ENCODE measurements at places on chromosomes 6 and 20.

DNA sequence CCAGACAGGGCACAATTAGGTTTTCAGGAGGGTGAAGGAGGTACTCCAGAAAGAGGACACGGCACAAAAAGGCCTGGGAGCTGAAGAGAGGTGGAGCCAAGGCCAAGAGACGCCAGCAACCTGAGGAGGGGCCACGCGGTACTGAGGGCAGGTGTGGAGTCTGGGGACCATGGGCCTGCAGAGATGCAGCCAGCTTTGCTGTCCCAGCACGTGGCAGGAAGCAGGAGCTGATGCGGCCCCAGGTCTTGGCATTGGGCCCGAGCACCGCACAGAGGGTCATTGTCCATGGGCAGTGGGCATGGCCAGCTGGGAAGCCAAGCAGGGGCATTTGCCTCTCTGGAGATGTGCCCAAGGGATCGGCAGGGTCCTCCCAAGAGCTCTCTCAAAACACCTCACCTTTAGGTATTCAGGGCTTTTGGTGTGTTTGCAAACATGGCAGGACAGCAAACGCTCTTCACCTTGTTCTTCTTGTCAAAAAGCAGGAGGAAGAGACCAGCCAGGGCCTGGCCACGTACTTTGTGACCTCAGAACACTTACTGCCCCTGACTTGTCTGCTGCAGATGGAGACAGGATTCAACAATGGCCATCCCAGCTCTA lies 1.4 kb upstream of the BPIFB1 start:
- no peak for DNase-seq

GRCh38 chr6:142374965-142375733 lies 73.3 kb downstream of the ADGRG6 start:
- no peak for DNase-seq

GRCh38 chr6:27568226-27568897 lies 95.5 kb upstream of the ZNF184 start:
- DNase-seq, result no peak

GRCh38 chr20:2773812-2774211 lies 26.6 kb downstream of the CPXM1 start:
- no peak for DNase-seq

DNA sequence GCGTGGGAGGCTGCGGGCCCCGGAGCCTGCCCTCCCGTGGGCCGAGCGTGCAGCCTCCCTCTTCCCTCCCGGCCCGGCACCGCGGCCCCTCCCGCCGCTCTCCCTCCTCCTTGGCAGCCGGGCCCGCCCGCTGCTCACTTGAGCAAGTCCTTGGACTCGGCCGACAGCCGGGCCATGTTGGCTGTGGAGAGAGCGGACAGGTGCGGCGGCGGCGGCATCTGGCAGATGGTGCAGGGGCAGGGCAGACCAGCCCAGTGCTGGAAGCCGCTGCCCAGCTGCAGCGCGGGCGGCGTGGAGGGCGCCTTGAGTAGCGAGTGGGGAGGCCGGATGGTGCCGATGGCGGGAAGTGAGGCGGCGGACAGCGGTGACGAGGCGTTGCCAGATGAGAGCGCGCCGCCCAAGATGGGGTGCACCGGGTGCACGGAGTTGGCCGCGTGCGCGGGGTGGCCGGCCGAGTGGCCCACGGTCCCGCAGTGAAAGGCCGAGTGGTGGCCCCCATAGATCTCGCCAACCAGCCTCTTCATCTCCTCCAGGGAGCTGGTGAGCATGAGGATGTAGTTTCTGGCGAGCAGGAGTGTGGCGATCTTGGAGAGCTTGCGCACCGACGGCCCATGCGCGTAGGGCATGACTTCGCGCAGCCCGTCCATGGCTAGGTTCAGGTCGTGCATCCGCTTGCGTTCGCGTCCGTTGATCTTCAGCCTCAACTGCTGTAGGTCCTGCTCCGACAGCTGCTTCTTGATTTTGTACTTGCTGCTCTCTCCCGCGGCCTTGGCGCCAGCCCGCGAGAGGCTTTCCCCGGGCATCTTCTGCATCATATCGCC lies 766 bp downstream of the OLIG3 start:
- DNase-seq, result no peak

- DNase-seq, result peak; percentile 95
Observed at GRCh38 chr20:48772183-48772976, 55.4 kb downstream of the PREX1 start.

DNA sequence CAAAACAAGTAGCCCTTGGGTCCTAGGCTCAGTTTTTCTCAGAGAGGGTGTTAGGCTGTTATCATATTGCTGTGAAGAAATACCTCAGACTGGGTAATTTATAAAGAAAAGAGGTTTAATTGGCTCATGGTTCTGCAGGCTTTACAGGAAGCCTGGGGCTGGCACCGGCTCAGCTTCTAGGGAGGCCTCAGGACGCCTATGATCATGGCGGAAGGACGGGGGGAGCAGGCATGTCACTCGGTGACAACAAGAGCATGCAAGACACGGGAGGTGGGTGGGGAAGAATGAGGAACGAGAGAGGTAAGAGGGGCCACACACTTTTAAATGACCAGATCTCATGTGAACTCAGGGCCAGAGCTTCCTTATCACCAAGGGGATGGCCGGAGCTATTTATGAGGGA lies 26.9 kb downstream of the CDH26 start:
- no peak for DNase-seq

DNA sequence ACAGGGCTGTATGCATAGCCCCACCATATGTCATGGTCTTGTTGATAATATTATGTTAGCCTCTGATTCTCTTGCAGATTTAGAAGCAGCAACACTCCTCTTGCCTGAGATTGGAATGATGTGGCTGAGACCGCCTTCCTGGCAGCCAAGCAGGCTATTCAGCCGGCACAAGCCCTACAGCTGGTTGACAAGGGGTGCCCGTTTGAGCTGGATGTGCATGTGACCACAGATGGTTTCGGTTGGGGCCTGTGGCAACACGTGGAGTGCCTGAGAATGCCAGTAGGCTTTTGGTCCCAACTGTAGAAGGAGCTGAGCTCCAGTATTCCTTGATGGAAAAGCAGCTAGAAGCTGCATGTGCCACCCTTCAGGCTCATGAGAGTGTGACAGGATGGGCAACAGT lies 303.6 kb upstream of the POU3F2 start:
- no peak for DNase-seq

GRCh38 chr20:36314734-36315544 lies 8.8 kb downstream of the DLGAP4 start:
- peak; percentile 29 for DNase-seq

DNA sequence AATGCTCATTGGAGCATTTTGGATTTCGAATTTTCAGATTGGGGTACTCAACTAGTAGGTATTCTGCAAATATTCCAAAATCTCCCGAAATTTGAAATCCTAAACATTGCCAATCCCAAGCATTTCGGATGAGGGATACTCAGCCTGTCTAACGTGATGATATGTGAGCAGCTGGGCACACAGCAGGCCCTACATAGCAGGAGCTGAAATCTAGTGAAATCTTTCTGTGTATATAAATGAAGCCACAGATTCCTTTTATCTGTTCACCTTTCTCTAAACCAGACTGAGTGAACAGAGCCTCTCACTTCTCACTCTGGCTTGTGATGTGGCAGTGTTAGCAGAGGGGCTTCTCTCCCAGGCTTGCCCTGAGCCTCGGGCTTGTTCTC lies 17.8 kb downstream of the STX16 start:
- no peak for DNase-seq

GRCh38 chr6:34810936-34811632 lies 19.2 kb downstream of the BLTP3A start:
- DNase-seq, result no peak

GRCh38 chr6:40855168-40855880 lies 183.7 kb downstream of the UNC5CL start:
- DNase-seq, result no peak

DNA sequence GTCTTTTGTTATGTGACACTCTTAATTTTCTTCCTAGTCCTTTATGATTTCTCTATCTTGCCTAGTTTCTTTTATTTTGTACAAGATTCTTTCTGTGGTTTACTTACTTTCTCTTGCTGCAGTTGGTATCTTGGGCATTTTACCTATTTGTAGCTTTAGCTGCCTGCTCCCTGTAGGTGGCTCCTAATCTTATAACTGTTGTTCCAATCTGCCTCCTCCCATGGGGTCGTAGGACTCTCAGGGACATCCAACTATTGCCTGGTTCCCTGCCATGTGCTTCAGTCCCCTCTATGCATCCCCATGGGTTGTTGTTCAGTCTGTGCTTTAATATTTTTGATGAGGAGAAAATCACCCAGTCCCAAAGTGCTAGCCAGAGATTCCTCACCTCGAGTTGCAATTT lies 31.4 kb downstream of the RIN2 start:
- peak; percentile 8 for DNase-seq

GRCh38 chr6:1080453-1081337 lies 231.2 kb upstream of the FOXQ1 start:
- DNase-seq, result no peak

DNA sequence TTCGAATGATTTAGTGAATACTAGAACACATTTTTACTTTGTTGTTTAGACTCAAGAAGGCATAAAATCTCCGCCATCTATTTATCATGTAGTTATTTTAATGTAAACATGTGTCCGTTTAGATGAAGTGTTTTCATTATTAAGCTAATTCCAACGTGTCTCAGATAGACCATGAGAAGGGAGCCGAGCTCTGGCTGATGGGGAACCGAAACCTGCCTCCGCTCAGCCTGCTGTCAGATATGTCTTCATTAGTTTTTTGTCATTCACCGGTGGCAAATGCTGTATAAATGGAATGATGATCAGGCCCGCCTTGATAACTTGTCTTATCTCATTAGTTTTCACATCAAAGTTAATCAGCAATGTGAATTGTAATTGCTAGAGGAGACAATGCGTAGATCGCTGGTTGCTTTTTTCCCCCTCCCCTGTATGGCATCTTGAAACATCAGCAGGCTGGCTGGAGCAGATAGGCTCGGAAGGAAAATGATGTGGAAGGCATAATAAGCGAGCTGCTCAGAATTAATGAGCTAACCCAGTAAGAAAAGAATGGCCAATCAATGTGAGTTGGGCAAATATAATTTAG lies 136.4 kb downstream of the LINC00237 start:
- DNase-seq, result no peak

GRCh38 chr6:26155061-26155930 lies 68.1 kb downstream of the HFE start:
- DNase-seq, result peak; percentile 40

GRCh38 chr20:12237772-12238171 lies 320.1 kb downstream of the BTBD3 start:
- DNase-seq, result no peak

GRCh38 chr6:95545686-95546085 lies 31.6 kb upstream of the MANEA start:
- no peak for DNase-seq

Data from NB4 (cell line).